ENCODE measurements at places on chromosomes 4 and X. TPM values are rescaled to one million over a fixed set of nuclear protein-coding genes. Genes with fewer than 3 reads are reported as not detected.

- H3K4me3 ChIP-seq = no peak overlapping the region
- DNase-seq = no peak
- H3K27ac ChIP-seq = no peak overlapping the region
- H3K36me3 ChIP-seq = no peaks in the 10 kb centered on the region
- H3K4me1 ChIP-seq = no peaks in the 10 kb centered on the region
These were observed 68.1 kb upstream of the ZMAT1 start for GRCh38 chrX:101999644-102000539.

DUX4 gene
- not detected for polyA plus RNA-seq

NLGN3 gene
- polyA plus RNA-seq = 0.71 TPM

DNA sequence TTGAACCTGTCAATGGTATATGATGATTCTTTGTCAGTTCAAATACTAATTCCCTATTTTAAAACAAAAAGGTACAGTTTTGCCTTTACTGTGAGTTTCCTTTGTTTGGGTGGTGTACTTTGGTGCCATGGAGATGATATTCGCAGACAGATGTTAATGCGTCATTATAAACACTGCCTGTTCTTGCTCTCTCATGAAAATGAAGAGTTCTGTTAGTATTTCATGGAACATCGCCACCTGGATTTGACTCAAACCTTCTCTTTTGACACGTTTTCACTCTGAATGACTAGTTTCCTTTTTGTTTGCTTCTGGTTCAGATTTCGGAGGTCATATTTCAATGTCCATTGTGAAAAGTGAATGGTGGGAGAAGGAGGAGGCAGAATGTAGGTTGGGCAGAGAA, 6.9 kb upstream of the CTSO start:
- no peak overlapping the region for H3K27ac ChIP-seq
- no peaks in the 10 kb centered on the region for H3K36me3 ChIP-seq
- H3K27me3 ChIP-seq = no peaks in the 10 kb centered on the region
- no peak overlapping the region for H3K4me3 ChIP-seq
- no peak for DNase-seq

GRCh38 chrX:148228521-148228920, 247.4 kb downstream of the FMR1NB start:
- no peak overlapping the region for H3K27ac ChIP-seq
- no peak overlapping the region for H3K4me3 ChIP-seq
- H3K36me3 ChIP-seq = no peaks in the 10 kb centered on the region
- DNase-seq = no peak
- no peaks in the 10 kb centered on the region for H3K27me3 ChIP-seq
- H3K4me1 ChIP-seq = no peaks in the 10 kb centered on the region

GRCh38 chrX:115233497-115234455, at the start of gene LRCH2:
Gene LRCH2 (minus strand): TSS chrX:115234096. CDS start chrX:115234041, 55 bp downstream.
- H3K4me3 ChIP-seq = peak within 1 kb of the TSS; percentile 58
- DNase-seq = peak; percentile 81
- no peaks in the 10 kb centered on the region for H3K4me1 ChIP-seq
- H3K36me3 ChIP-seq = no peaks in the 10 kb centered on the region
- H3K27me3 ChIP-seq = no peaks in the 10 kb centered on the region
- H3K27ac ChIP-seq = peak within 1 kb of the TSS; percentile 63

GRCh38 chr4:73392936-73393335, 11.2 kb upstream of the ALB start:
- H3K4me1 ChIP-seq = no peaks in the 10 kb centered on the region
- H3K4me3 ChIP-seq = no peak overlapping the region
- no peaks in the 10 kb centered on the region for H3K27me3 ChIP-seq

SPATA4 gene
- 1.4 TPM for polyA plus RNA-seq

Data from lung (tissue), 17 donors.